ENCODE measurements at places on chromosomes 4 and X. TPM values are rescaled to one million over a fixed set of nuclear protein-coding genes. Genes with fewer than 3 reads are reported as not detected.
A peak's percentile ranks its signal among the peaks of the same experiment; 100 is the strongest.

Gene RAB39B
- 0.29 TPM for total RNA-seq

GRCh38 chr4:180081072-180081471 lies 2162.1 kb upstream of the TENM3 start:
- peak; percentile 12 for DNase-seq

GRCh38 chr4:1792832-1793495 lies at the start of gene FGFR3:
Gene FGFR3, plus strand, starts transcription at chr4:1793293. Its CDS starts 642 bp downstream, at chr4:1793935.
- DNase-seq, result peak; percentile 45

GRCh38 chrX:1403228-1403627 lies 11.3 kb upstream of the SLC25A6 start:
- DNase-seq, result no peak

- no peak for DNase-seq
Observed at GRCh38 chr4:87120010-87120409, 100.4 kb downstream of the KLHL8 start.

Gene REPS2
- total RNA-seq, result 9.8 TPM

Gene S100P
- not detected for total RNA-seq

DNA sequence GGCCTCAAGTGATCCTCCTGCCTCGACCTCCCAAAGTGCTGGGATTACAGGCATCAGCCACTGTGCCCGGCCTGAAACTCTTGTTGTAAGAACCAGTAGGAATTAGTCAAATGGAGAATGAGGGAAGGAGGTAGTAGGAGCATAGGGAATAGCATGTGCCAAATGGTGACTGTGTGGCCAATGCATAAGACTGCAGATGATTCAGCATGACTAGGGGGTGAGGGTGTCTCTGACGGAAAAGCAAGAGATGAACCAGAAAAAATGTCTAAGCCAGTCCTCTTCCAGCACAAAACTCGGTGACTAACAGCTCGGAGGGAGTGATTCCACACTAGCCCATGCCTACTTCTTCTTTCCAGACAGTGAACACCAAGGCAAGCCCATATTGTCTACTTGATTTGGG lies 58.2 kb upstream of the DUSP21 start:
- DNase-seq, result no peak

GRCh38 chrX:134990801-134991481 lies at the start of gene SMIM10:
Gene SMIM10, plus strand, starts transcription at chrX:134990991. Its CDS starts 105 bp downstream, at chrX:134991096.
- peak; percentile 55 for DNase-seq

Gene NPFFR2
- total RNA-seq, result not detected

Gene RBM46
- total RNA-seq, result not detected

DNA sequence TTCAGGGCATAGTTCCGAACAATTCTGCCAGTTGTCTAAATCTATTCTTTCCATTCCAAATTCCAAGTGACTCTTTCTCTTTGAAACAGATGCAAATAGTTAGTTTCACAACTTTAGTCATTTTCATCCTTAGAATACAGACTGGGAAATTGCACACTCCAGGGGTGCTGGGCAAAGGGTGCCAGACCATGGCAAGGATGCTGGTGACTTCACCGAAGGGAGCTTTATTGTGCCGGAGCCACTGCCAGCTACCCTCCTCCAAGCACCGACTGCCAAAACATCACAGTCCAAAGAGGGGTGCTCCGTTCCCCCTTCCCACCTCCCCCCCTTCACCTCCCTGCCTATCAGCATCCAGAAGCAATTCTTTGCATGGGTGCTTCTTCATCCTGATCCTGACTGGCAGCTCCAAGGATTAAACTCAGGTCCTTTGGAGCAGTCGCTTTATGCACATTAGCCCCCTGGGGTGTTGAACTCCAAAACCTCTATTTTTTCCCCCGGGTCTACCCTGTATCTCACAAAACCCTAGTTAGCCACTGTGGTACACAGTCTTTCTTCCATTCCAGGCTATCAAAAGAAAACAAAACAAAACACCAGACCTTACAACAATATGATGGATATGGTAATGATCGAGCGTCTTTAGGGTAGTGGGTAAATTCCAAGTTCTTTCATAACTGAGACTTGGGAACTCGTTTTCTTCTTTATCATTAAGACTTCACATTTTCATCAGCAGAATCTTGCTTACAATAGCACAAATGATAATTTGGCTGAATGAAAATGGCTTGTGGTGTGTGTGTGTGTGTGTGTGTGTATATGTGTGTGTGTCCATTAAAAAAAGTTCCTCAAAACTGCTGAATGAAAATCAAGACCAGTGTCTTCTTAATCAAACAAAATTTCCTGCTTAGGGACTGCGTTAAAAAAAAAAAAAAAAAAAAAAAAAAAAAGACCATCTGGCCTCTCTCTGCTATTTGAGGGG lies 28.7 kb downstream of the MID1 start:
- DNase-seq, result no peak

DNA sequence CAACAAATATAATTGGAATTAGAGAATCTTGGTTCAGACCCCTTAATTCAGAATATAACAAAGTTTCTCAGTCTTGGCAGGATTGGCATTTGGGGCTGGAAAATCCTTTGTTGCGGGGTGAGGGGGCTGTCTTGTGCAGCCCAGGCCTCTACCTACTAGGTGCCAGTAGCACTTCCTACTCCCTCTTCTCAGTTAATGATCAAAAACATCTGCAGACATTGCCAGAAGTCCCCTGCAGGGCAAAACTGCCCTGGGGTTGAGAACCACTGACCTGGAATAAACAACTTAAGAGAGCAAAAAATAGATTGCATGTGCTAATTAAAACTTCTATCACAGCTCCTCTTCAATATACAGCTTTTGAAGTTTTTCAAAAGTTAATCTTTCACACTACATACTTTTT lies 36.7 kb upstream of the CXorf38 start:
- no peak for DNase-seq

Gene NHSL2
- total RNA-seq, result 3.2 TPM

- peak; percentile 66 for DNase-seq
Observed at GRCh38 chrX:119008110-119008744, 33.8 kb downstream of the LONRF3 start.

DNA sequence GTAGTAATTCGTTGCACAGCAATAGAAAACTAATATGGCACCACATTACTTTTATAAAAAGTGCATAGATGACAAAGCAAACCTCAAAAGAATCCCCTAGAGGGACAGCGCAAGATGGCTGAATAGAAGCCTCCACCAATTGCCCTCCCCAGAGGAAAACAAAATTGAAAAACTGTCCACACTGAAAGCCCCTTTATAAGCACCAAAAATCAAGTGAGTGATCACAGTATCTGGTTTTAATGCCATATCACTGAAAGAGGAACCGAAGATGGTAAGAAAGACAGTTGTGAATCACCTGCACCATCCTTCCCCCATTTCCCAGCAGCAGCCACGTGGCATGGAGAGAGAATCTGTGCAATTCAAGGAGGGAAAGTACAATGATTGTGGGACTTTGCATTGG lies 522.2 kb downstream of the GLUD2 start:
- no peak for DNase-seq

DNA sequence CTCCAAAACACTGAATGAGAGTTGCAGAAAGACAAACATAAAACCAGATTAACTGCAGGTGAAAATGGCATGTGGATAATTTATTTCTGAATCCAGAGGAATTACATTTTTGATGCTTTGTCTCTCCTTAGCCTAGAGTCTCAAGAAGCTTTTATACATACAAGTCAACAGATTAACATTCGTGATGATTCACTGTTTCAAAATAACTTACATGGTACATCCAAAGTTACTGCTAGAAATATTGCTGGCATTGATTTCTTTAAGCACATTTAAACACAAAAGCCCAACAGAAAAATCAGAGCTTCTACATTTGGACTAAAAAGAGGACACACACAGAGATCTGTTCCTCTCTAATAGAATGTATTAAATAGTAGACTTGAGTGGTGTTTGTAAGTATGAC lies 105.6 kb downstream of the AMELX start:
- no peak for DNase-seq

GRCh38 chr4:73311428-73311827 lies 52.8 kb upstream of the ANKRD17 start:
- peak; percentile 34 for DNase-seq

Gene FAM193A
- 37.9 TPM for total RNA-seq

DNA sequence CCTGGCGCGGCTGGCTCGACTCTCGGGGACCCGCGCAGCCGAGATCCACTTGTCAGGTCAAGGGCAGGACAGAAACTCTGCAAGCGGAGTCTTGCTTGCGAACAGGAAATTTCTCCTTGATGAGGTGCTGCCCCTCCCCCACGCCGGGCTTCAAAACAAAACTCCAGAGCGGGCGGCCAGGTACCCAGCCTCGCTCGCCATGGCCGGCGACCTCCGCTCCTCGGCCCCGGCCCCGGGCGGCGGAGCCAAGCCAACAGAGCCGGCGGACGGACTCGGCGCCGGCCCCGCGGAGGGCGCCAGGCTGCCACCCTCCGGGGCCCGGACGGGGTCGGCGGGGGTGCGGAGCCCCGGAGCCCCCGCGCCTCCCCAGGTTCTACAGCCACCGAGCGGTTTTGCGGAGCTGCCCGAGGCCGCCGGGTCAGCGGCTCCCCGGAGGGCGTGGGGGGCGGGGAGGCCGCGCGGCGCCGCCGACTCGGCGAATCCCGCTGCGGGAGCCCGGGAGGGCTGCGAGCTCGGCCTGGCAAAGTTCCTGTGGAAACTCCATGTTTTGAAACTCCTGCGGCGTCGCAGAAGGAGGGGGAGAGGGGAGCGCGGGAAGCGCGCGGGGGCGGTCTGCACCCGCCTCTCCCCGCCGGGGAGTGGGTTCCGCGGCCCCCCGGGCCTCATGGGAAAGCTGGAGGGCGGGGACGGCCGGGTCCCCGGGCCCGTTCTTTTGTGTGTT lies 11.7 kb upstream of the BCOR start:
- DNase-seq, result peak; percentile 75

- no peak for DNase-seq
Observed at GRCh38 chr4:184950117-184950830, 68.0 kb upstream of the HELT start.

Gene SPANXB1
- total RNA-seq, result not detected

DNA sequence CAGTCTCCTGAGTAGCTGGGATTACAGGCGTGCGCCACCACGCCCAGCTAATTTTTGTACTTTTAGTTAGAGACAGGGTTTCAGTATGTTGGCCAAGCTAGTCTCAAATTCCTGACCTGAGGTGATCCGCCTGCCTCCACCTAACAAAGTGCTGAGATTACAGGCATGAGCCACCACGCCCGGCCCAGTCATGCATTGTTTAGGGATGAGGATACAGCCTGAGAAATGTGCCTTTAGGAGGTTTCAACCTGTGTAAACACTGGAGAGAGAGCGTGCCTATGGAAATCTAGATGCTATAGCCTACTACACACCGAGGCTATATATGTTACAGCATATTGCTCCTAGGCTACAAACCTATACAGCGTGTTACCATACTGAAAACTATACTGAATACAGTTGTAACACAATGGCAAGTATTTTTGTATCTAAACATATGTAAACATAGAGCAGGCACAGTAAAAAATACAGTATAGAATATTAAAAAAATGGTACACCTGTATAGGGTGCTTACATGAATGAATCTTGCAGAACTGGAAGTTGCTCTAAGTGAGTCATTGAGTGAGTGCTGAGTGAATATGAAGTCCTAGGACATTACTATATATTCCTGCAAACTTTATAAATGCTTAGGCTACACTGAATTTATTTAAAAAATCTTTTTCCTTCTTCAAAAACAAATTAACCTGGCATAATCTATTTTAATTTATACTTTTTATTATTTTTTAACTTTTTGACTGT lies 588.2 kb upstream of the ADGRL3 start:
- DNase-seq, result no peak

Gene FOXR2
- not detected for total RNA-seq

DNA sequence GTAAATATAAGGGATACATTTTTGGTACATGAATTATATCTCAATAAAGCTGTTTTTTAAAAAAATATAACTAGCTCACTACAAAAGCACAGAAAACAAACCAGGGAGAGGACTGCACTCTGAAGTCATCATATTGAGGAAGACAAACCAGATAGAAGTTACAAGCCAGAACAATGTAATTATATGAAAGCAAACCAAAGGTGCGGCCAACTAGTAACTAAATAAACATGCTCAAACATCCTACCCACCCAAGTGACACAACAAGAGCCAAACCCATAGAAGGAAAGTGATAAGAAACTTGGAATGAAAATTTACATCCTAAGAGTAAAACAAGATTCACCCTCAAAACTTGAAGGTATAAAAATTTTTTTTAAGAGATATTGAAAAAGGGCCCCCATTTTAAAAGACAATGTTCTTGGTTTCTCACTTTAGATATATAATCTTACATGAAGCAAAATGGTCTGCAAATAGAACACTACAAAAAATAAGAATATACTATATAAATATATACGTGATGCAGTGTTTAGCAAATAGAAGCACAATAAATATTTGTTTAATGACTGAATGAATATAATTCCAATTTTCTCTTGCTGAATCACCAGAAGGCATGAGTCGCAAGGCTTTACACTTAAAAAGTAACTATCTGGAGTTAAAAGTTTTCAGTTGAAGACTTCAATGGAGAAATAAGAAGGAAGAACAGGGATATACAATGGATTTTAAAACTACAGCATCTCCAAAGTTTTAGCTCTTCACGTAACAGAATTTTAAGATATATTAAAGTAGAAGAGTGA lies 4.0 kb upstream of the SH3D19 start:
- no peak for DNase-seq

DNA sequence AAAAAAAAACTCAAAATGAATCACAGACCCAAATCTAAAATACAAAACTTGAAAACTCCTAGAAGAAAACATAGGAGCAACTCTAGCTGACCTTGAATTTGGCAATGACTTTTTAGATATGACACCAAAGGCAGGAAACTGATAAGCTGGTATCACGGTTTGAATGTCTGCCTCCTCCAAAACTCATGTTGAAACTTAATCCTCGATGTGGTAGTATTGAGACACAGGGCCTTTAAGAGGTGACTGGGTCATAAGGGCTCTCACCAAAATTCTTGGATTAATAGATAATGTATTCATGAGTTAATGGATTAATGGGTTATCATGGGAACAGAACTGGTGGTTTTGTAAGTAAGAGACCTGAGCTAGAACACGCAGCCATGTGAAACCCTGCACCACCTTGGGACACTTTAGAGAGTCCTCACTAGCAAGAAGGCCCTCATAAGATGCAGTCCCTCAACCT lies 40.5 kb downstream of the FRYL start:
- no peak for DNase-seq

DNA sequence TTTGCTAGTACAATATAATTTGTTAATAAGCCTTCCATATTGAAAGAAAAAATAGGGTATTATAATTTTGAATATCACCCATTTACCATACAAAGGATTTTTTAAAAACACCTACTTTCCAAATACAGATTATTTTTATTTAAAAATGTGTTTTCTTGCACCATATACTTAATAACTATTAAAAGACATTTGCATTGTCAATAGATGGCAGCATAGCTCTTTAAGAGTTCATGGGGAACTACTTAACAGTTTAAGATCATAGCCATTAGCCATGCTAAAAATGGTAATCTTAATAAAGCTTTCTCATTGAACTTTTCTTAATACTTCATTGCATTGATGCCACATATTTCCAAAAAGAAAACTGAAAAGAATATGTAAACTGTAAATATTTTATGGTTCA lies 1995.9 kb downstream of the C4orf33 start:
- no peak for DNase-seq

GRCh38 chr4:108831886-108832285 lies 69.0 kb upstream of the ETNPPL start:
- DNase-seq, result no peak

Gene RRH
- not detected for total RNA-seq

- no peak for DNase-seq
Observed at GRCh38 chr4:1802151-1802715, 9.1 kb downstream of the FGFR3 start.

Data from stomach (tissue), 19 donors.